ENCODE measurements at places on chromosomes 5 and 9.

DNA sequence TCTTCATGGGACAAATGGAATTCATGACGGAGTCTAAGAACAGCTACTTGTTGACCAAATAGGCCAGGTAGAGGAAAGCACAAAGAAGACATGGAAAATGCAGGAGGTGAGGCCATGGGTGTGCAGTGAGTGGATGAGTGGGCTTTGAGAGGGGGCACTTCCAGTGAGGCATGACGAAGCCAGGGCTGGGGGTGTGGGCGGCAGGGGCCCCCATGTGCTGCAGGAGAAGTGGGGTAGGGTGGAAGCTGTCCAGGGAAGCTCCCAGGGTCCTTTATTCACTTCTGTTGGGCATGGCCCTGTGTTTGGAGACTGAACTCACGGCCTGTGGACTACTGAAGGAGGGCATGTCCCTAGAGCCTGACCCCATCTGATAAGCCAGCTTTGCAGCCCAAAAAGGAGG is 127.6 kb upstream of the SLC25A48 start:
- no peak for DNase-seq

- DNase-seq, result no peak
Measured at GRCh38 chr5:149130121-149130914, 11.0 kb upstream of the ABLIM3 start.

DNA sequence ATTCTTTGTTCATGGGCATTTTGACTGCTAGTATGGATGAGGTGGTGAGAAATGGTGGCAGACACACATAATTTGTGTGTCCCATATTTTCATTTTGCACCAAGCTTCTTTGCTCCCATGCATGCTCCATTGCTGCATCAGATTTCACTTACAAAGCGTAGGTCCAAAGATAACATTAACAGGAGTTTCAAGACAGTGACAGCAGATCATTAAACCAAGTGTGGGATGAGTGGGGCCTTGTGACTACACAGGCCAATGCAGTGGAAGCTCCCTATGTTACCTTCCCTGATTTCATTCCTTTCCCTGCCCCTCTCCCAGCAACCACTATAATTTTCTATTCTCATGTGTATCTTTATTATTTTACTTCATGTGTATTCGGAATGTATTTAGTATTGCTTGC is 142.0 kb downstream of the AOPEP start:
- no peak for DNase-seq

- no peak for DNase-seq
Measured at GRCh38 chr9:136840877-136841645, 1.2 kb upstream of the AJM1 start.

DNA sequence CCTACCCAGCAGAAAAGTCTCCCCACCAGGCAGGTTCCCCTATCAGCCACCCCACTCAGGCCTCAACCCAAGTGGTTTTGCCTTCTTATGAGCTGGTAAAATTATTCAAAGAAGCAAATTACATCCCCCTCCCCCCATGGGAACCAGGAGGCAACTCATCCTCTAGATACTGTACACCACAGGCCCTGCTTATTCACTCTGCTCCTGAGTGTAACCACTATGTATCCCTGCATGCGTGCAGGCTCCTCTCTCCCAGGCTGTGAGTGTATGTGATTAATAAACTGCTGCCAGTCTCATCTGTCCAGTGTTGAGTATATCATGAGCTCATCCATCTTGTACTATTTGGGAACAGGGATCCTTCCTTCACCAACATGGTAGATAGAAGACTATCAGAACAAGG is 8.6 kb downstream of the KCTD16 start:
- no peak for DNase-seq

- DNase-seq, result no peak
Measured at GRCh38 chr5:75461679-75462078, 49.8 kb downstream of the CERT1 start.

DNA sequence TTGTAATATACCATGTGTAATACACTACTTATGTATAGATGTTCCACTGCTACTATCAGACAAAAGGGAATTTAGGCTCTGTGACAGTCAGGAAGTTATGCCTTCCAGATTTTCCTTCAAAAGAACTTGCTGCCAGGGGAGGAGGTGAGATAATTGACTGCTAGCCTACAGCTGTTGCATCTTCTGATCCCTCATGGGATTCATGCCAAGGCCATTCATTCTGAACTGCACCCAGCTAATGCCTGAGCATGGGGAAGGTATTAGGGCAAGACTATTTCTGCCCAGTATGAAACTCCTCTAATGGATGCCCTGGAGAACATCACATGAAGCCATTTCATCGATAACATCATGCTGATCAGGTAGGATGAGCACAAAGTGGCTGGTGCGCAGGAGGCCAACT is 746.5 kb upstream of the ZNF608 start:
- no peak for DNase-seq

GRCh38 chr5:136482206-136482605 is 116.9 kb upstream of the TRPC7 start:
- DNase-seq, result no peak

DNA sequence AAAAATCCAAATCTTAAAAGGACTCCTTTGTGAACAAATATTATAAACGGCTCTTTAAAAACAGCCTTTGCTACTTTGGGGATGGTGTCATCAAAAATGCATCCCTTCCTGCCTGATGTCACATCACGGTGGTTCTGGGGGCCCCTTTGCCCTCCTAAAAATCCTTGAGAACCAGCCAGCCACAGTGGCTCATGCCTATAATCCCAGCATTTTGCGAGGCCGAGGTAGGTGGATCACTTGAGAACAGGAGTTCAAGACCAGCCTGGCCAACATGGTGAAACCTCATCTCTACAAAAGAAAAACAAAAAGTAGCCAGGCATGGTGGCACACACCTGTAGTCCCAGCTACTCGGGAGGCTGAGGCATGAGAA is 43.9 kb downstream of the FNBP1 start:
- no peak for DNase-seq

GRCh38 chr5:11595045-11595444 is 309.2 kb downstream of the CTNND2 start:
- no peak for DNase-seq

Data from activated gamma-delta T cell treated with anti-CD3 and anti-CD28 coated beads, Interleukin-2, amount 50 U/mL, for 16 hours (primary cell).